ENCODE measurements at places on chromosomes 12 and 14.

DNA sequence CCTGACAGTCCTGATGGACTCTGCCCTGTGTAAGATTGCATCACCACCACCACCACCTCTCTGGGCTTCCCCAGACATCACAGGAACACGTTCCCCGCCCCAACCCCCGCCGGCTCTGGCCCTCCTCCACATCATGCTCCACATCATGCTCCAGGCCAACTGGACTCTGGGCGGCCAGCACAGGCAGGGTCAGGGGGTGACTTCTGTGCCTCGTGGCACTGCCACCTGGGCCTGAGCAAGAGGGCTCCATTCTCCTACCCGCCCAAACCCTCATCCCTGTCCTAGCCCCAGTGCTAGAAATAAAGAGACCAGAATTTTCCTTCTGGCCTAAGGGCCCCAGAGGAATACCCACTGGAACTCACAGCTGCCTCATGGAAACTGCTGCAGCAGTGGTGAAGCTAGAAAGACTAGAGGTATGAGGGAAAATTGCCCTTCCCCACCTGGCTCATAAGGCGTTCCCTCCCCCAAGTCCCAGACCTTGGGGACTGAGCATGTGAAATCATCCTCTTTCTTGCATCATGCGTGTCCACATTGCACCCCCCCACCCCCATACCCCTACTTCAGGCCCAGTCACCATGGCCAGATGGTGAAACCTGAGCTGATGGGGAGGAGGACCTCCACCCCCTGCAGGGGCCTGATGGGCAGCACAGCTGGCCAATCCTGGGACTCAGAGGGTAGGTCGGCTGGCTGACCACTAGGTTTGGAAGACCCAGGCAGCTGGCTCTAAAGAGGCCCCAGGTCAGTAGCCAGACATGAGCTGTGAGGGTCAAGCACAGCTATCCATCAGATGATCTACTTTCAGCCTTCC, at the start of gene INHBE:
Gene INHBE (plus strand): TSS at position 742 of the 808 bp plus-strand sequence. CDS start 230 bp downstream, outside the sequence.
- DNase-seq: peak; percentile 40

GRCh38 chr12:75816897-75817296, 214.7 kb downstream of the PHLDA1 start:
- peak; percentile 44 for DNase-seq

DNA sequence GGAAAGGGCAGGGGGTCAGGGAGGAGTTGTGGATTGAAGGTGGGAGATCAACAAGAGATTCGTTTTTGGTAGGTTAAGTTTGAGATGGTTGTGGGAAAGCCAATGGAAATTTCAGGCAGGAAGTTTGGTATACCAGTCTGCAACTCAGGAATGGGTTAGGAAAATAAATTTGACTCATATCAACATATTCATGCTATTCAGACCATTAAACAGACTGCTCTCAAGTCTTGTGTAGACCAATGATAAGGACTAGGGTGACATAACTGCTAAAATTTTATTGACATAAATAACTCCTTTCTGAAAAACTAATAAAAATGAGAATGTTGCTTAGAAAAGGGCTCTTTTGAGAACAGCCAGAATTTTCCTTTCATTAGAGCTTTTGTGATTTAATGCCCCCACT, 60.0 kb downstream of the PLEKHA5 start:
- no peak for DNase-seq

DNA sequence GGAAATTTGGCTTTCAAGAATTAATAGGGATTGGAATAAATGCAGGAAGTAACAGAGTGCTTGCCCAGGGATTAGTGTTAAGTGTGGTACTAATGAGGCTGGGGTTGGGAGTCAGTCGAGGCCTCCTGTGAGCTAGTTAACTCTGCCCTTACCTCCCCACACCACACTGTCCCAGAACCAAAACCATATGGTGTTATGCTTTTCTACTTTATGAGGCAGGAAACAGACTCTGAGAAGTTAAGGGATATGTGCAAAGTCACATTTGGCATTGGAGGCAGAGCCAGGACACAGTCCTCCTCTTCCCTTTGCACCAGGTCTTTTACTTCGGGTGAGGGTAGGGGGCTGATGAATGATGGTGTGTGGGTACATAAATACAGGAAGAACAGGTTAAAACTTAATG, 41.9 kb downstream of the PELI2 start:
- DNase-seq: no peak

DNA sequence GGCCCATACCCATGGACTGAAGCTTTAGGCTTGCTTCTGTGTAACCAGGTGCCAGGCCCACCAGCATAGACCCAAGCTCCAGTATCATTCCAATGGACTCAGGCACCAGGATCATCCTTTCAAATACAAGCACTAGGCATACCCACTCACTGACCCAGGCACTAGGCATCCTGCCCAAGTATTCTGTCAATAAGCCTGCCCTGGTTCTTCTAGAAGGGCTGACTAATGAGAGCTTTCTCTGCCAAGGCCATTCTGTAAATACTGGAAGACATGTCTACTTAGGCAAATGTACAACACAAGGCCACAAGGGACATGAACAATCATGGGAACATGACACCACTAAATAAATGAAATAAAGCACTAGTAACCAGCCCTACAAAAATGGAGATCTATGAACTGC, 352.2 kb downstream of the FSCB start:
- DNase-seq: no peak

GRCh38 chr12:57237932-57238853, 8.7 kb downstream of the SHMT2 start:
- peak; percentile 59 for DNase-seq

DNA sequence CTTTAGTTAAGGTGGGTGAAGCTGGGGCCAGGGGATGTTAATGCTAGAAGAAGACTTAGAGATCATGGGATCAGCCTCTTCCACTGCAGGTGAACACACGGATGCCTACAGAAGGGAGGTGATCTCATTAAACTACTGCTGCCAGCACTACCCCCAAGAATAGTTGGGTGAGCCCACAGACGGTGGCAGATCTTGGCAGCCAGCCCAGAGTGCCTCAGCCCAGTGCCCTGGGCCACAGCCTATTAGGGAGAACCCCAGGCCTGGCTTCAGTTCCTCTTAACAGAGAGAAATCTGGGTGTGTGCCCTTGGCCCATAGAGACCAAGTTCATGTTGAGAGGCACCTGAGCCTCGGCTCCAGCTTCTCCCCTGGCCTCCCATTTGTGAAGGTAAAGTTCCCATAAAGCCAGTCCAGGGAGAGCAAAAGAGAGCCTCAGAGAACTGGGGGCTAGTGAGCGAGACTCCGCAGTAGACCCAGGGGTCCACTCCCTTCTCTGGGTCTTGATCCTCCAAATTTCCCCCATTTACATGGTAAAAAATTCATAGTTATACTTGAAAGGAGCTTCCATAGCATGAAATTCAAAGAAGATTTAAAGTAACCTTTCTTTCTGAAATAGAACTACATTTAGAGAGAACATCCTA, 125.0 kb upstream of the CCND2 start:
- peak; percentile 70 for DNase-seq

DNA sequence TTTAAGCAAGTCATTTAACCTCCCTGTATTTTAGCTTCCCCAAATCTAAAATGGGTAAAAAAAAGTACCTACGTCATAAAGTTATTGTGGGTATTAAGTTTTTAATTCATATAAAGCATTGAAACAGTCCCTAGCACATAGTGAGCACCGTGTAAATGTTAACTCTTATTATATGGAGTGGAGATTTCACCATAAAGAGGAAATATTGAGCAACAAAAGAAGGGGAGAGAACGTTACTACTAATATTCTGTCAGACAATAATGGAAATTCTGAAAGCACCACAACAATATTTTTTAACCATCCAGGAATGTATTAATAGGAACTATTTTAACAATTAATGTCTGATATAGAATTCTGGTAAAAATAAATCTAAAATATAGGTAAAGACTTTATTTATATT, 7.8 kb upstream of the CD163L1 start:
- DNase-seq: no peak

DNA sequence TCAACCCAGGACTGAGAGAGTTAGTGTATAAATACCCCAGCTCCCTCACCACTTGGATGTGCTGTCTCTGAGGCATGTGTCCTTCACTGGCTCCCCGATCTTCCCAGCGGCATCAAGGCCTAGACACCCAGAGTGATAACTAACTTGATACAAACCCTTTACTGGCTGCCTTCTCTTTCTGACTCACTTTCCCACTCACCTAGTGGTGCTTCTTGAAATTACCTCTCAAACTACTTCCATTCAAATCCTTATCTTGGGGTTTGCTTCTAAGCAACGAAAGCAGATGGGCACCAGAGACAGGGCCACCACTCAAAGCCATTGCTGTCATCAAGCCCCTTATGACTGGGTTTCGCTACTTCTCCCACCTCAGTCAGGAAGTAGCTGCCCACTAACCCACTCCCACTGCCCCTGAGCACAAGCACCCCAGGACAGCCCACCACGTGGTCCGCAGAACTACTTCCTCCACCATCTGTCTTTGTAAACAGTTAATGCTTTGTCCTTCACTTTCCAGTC, 17.2 kb downstream of the ZFP36L1 start:
- peak; percentile 11 for DNase-seq

- no peak for DNase-seq
Observed at GRCh38 chr12:32379213-32379612, 20.1 kb upstream of the FGD4 start.

- DNase-seq: no peak
Observed at GRCh38 chr12:124517260-124518050, 50.0 kb downstream of the NCOR2 start.

GRCh38 chr14:103008768-103009357, 48.5 kb downstream of the CDC42BPB start:
- no peak for DNase-seq

- peak; percentile 95 for DNase-seq
Observed at GRCh38 chr12:56751712-56752598, at the start of gene PRIM1. TSS of gene PRIM1 (minus strand) at chr12:56752323. CDS start at chr12:56752298, 25 bp downstream.

DNA sequence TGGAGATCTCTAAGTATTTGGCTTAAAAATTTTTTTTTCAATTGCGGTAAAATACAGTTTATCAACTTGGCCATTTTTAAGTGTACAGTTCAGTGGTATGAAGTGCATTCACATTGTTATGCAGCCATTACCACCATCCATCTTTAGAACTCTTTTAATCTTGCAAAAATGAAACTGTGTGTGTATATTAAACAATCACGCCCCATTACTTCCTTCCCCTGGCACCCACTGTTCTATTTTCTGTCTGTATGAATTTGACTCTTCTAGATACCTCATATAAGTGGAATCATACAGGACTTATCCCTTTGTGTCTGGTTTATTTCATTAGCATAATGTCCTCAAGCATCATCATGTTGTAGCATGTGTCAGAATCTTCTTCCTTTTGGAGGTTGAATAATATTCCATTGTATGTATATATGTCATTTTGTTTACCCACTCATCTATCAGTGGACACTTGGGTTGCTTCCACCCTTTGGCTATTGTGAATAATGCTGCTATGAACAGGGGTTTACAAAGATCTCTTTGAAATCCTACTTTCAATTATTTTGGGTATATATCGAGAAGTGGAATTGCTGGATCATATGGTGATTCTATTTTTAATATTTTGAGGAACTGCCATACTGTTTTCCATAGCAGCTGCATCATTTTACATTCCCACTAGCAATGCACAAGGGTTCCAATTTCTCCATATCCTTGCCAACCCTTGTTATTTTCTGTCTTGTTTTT, 62.9 kb downstream of the SAMD4A start:
- no peak for DNase-seq

DNA sequence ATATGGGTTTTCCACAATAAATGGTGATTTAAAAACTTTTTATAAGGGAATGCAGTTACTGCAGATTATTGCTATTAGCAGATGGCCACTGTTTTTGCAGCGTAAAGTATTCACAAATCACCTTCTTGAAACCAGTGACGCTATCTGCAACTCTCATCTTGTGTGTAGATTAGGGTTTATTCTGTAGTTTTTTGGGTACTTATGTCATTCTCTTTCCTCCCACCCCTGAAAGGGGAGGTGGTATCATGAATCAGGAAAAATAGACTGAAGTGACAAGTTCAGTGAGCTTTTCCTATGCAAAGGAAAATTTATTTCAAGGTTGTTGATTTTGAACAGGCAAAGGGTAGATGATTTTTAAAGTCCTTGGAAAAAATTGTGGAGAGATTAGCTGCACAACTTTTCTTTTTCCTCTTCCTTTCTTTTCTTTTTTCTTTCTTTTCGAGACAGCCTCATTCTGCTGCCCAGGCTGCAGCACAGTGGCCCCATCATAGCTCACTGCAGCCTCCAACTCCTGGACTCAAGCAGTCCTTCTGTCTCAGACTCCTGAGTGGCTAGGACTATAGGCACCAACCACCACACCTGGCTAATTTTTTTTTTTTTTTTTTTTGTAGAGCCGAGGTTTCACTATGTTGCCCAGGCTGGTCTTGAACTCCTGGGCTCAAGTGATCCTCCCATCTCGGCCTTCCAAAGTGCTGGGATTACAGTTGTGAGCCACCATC, 1.6 kb downstream of the FRS2 start:
- DNase-seq: no peak

DNA sequence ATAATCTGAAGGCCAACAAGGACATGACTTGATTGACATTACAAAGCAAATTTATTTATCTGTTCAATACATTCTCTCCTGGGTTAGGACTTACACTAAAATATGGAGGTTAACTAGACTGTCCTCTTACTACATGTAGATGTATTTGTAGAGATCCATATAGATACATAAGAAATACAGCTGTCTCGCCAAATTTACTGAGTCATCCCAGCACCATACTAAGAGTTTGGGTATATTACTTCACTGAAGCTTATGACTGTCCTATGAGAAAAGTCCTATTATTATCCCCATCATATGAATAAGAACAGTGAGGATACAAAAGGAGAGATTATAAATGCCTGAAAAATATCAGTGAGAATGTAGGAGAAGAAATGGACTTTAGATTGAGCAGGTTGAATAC, 44.8 kb upstream of the ACSM4 start:
- DNase-seq: no peak

GRCh38 chr14:22991852-22992251, 9.5 kb upstream of the AJUBA start:
- DNase-seq: no peak

GRCh38 chr14:57835766-57836165, 30.1 kb downstream of the SLC35F4 start:
- no peak for DNase-seq

DNA sequence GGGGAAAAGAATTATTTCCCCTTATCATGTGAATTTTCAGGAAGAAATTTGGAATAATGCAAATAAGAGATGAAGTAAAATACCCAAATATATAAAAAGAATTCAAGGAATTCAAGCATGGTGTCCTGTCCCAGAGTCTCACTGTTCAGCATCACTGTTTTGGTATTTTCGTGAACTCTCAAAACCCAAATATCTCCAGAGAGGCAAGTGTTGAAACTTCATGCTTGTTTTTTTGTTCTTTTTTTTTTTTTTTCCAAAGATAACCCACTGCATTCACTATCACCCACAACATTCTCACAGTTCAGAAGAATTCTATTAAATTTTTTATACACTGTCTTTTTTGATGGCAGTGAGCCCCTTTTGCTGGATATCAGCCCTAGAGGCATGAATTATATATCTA, 354.9 kb downstream of the DIO2 start:
- DNase-seq: no peak

- DNase-seq: peak; percentile 37
Observed at GRCh38 chr12:48197549-48197970, 5.5 kb downstream of the OR10AD1 start.

GRCh38 chr12:104877103-104877705, 80.9 kb downstream of the SLC41A2 start:
- DNase-seq: peak; percentile 32

- DNase-seq: no peak
Observed at GRCh38 chr12:124651516-124652273, 84.3 kb upstream of the NCOR2 start.
